CD4-positive, alpha-beta memory T cell (primary cell): ENCODE measurements at places on chromosomes 16 and 17.
A peak's percentile ranks its signal among the peaks of the same experiment; 100 is the strongest.

- DNase-seq: no peak
Measured at GRCh38 chr17:31511195-31511578, 119.7 kb downstream of the RAB11FIP4 start.

GRCh38 chr17:17837380-17837821 is 615 bp upstream of the SREBF1 start:
- DNase-seq: no peak

DNA sequence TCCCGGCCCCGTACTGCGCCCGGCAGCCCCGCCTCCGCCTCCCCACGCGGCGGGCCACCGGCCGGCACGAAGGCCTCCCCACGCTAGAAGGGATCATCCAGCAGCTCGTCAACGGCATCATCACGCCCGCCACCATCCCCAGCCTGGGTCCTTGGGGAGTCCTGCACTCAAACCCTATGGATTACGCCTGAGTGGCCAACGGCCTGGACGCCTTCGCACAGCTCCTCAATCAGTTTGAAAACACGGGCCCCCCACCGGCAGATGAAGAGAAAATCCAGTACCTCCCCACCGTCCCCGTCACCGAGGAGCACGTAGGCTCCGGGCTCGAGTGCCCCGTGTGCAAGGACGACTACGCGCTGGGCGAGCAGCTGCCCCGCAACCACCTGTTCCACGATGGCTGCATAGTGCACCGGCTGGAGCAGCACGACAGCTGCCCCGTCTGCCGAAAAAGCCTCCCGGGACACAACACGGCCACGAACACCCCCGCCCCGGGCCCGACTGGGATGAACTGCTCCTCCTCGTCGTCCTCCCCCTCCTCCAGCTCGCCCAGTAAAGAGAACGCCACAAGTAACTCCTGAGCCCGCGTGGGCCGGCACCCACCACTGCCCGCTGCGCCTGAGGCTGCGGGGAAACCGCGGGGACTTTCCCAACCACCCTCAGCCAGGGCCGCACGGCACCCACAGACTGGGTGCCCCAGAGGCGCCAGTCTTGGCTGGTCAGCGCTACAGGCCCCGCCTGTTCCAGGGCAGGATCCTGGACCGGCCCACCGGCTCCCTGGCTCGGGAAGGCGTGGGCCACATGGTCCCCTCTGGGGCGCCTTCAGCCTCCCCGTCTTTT is 39.0 kb upstream of the AKAP1 start:
- peak; percentile 23 for DNase-seq

DNA sequence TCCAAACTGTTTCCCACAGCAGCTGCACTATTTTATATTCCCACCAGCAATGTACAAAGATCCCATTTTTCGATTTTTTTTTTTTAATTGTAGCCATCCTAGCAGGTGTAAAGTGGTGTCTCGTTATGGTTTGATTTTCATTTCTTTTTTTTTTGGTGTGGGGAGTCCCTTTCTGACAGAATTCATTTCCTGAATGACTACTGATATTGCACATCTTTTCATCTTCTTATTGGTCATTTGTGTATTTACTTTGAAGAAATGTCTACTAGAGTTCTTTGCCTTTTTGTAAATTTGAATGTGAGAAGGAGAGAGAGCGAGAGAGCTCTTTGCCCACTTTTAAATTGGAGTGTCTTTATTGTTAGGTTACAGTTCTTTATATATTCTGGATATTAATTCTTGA is 14.0 kb downstream of the CYB5B start:
- no peak for DNase-seq

- no peak for DNase-seq
Measured at GRCh38 chr17:41294016-41294415, 8.6 kb downstream of the KRTAP29-1 start.

- DNase-seq: peak; percentile 97
Measured at GRCh38 chr16:67244387-67245185, 2.7 kb downstream of the FHOD1 start.

DNA sequence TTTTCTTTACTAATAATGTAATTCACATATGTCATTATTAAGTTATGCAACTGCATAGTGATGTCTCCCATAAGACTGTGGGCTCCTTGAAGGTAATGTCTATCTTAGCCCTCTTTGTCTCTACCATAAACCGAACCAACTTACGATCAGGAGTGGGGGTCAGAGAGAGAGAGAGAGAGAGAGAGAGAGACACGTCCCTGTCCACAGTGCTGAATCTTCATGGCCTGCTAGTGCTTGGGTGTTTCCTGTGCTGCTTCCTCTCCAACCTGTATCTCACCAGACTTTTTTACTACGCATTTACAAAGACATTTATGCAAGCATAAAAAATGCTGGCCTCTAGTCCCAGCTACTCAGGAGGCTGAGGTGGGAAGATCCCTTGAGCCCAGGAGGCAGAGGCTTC is 52.2 kb upstream of the HAPSTR1 start:
- DNase-seq: no peak

DNA sequence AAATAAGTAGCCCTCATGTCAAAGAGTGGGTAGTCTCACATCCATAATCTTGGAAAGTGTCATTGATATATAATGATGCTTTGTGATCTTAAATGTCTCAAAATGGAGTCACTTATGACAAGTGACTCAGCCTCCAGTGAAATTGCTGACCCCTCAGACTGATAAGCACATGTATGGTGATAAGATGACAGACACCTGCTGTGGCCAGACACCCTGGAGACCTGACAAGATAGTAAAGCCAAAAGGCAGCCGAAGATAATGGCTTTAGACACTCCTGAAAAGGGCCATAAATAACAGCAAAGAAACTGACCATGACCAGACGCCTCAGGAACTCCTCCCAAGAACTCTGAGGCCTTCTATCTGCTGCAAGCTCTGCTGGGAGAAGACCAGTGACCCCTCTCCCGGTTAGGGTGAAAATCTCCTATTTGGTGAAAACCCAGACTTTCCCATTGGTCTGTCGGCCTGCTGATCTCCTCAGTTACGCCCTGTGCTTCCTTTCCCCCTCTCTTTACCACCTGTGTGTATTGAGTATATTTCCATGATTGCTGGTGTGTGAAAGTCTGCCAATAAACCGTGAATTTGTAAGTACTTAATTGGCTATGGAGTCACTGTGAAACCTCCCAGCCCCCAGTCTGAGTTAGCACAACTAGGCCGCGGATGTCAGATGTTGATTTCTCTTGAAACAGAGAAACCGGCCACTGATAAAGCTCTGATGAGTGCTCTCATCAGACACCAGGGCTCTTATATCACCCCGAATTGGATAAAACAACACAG is 226.7 kb upstream of the MYOCD start:
- DNase-seq: no peak

DNA sequence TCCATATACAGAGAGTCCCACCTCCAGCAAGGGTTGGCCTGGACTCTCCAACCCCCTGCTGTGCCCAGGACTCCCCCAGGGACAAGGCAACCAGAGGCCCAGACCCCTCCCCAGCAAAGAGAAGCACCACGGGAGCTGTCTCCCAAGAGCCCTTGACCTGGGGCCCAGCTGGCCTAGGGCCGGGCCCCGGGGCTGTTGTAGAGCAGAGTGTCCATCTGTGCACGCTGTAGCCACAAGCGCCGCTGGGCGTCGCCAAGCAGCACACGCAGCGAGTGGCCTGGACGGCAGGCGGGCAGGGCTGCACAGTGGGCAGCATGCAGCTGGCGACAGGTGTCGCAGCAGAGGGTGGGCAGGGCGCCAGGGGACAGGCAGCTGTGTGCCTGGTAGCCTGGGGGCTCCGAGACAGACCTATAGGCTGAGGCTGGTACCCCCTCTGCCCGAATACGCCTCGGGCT is 4.3 kb downstream of the SPATA2L start:
- DNase-seq: no peak

DNA sequence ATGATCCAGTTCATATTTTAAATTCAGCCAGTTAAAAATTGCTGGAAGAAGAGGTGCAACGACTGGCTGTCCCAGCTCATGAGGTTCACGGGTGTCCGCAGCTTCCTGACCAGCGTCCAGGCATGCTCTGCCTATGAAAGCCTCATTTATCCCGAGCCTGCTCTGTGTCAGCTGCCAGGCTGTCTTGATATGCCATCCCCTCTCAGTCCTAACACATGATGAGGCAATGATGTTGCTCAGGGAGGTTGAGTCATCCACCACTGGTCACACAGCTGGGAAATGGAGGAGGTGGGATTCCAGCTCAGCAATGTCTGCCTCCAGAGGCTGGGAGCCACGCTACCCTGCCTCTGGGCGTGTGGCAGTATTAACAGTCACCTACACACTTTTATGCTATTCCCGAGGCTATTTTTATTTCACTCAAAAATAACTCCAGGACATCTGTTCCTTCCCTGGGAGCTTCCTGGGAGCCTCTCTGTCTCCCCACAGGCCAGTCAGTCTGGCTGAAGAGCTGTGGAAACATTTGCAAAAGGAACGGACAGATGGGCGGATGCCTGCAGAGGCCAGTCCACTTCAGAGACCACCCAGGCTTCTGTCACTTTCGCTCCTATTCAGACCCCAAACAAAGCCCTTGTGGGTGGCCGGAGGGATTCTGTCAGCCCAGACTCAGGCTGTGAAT is 22.5 kb downstream of the RAB11FIP4 start:
- no peak for DNase-seq

GRCh38 chr17:72572604-72573491 is 452.0 kb downstream of the SOX9 start:
- DNase-seq: no peak

- DNase-seq: no peak
Measured at GRCh38 chr17:57266902-57267311, 10.6 kb downstream of the MSI2 start.

DNA sequence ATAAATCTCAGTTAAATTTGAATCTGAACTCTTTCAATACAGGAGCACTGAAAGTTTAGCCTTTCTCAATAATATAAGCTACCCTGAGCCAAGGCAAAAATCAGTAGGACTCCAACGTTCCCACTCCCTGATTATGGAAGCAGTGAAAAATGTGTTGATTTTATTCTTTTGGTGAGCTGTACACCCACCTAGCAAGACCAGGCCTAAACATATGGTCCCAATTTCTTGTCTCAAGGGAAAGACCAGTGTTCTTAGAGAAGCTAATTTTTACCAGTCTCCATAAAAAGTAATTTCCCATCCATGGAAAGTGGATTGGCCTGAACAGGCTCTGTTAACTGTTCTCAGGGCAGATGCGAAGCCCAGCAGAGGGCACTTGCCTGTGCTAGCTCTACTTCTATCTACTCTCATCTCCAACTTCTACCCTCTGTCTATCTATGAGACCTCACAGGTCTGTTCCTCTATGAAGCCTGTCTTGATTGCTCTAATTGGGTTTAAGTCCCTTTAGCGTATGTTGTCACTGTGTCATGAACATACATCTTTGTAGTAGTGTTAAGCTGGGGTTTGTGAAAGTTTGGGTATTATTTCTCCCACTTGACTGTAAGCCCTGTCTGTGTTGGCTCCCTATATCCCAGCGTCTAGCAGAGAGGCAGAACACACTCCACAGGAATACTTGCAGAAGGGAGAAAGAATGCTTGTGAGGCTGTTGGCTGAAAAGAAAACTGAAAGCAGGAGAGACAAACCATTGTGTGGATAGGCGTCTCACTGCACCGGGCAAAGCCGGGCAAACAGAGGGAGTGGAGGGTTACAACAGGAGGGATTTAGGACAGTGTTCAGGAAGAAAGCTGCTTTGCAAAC is 167.1 kb upstream of the MAF start:
- no peak for DNase-seq

- no peak for DNase-seq
Measured at GRCh38 chr17:2598166-2598565, 4.7 kb downstream of the PAFAH1B1 start.

DNA sequence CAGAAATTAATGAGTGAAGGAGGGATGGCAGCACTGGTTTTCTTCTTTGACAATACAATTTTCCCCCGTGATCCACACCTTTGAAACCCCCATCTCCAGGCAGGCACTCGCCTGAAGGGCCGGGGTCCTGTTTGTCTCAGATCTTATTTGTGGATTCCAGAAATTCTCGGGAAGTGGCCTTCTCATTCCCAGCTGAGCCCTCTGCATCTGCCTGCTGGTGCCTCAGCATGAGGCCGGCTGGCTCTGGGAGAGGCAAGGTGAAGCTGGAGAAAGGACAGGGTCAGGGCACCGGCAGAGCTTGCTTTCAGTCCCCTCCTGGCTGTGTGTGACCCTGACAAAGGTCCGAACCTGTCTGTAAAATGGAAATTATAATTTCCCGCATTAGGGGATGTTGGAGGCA is 35.8 kb upstream of the C1QL1 start:
- no peak for DNase-seq

GRCh38 chr17:56599566-56599965 is 6.1 kb downstream of the NOG start:
- no peak for DNase-seq

DNA sequence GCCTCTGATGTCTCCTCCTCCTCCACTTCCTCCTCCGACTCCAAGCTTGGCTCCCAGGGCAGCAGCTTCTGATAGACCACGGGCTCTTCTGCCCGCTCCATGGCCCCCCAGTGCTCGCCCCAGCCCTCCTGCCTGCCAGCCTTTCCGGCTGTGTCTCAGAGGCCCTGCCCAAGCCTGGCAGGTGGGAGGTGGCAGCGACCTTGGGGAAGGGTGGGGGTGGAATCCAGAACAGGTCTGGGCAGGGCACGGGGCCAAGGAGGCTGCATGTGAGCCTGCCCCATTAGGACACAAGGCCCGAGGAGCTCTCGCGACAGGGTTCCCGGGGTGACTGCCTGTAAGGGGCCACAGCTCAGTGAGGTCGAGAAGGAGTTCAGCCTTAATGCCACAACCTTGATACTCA is at the start of gene GGT6:
Gene GGT6 (minus strand): TSS at position 157 of the 400 bp plus-strand sequence. CDS start 56 bp downstream, at position 101.
- DNase-seq: no peak

GRCh38 chr17:71757156-71757555 is 363.7 kb upstream of the SOX9 start:
- no peak for DNase-seq

- no peak for DNase-seq
Measured at GRCh38 chr16:73217654-73218053, 169.7 kb upstream of the ZFHX3 start.

DNA sequence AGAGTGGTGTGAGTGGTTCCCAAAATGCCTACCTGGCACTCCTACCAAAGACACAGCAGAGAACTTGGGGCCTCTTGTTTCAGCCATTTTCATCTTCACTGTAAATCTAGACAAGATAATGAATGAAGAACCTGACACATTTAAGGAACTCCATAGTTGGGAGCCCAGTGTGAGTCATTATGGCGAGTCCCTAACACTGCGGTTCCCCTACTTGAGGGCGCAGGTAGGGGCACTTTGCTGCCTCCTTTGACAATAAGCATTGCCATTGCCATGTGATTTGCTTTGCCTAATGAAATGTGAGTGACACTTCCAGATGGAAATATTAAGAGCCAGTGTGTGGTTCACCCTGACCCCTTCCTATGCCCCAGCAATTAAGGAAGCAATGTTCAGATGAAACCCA is 517.6 kb downstream of the MAF start:
- DNase-seq: no peak

GRCh38 chr17:64130559-64131001 is 636 bp upstream of the ERN1 start:
- no peak for DNase-seq

DNA sequence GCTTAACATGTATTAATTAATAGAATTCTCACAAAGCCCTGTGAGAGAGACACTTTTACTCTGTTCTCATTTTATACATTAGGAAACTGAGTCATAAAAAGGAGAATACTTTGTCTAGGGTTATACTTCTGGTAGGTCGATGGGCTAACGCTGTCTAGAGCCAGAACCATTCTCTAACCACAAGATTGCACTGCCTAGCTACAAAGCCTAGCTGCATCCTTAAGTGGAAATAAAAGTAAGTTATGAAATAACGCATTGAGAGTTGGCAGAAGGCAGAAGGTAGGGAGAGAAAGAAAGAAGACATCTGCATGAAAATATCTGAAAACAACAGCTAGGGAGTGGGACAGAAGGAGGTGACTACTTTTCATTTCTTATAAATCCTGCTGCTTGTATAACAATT is 33.2 kb downstream of the IRX6 start:
- DNase-seq: no peak
